Kasumi-1 (cell line): ENCODE measurements at places on chromosomes 4 and X.

DNA sequence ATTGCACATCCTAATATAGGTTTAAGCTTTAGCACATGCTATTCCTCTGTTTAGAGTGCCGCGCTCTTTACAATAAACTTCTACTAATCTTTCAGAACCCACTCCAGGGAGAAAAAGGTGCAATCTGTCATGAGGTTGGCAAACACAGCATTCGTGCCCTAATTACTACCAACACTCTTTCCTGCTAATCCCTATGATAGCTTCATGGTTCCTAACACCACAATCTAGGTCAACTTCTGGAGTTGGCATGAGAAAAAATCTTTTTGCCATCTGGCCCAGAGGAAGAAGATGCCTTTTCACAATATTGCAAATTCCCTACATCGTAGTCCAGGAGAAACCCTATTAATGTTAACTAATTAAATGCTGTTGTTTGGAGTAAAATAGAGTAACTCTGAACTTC, 39.6 kb downstream of the TMA16 start:
- no peak for DNase-seq

- DNase-seq: no peak
These were observed 15.9 kb upstream of the SPARCL1 start for GRCh38 chr4:87545052-87545451.

GRCh38 chr4:88792821-88793220, 95.2 kb upstream of the NAP1L5 start:
- DNase-seq: no peak

DNA sequence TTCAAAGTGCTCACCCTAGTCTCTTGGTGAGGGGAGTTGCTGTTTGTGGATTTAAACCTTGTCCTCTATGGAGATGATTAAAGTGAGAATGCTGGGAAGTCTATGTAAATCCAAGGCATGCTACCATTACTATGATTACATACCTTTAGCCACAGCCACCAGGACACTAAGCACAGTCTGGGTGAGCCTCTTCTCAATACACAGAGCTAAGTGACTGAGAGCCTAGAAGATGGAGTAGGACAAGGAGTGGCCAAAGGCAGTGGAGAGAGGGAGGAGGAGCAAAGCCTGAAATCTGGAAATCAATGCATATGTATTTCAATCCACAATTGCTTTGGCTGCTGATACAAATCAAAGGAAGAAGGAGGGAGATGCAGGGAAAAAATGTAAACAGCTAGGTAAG, 12.7 kb upstream of the TSPAN5 start:
- DNase-seq: no peak

- DNase-seq: peak; percentile 87
These were observed 107.3 kb downstream of the JADE1 start for GRCh38 chr4:128916832-128917231.
